ENCODE measurements at places on chromosomes 2 and 18. TPM values are rescaled to one million over a fixed set of nuclear protein-coding genes. Genes with fewer than 3 reads are reported as not detected.

- no peaks in the 10 kb centered on the region for H3K36me3 ChIP-seq
- H3K27me3 ChIP-seq = peaks cover 4% of the 10 kb centered on the region
- peak; percentile 68 for DNase-seq
- H3K27ac ChIP-seq = no peak overlapping the region
- no peak overlapping the region for H3K4me3 ChIP-seq
Measured at GRCh38 chr18:47953471-47953931, 23.0 kb upstream of the SMAD2 start.

DNA sequence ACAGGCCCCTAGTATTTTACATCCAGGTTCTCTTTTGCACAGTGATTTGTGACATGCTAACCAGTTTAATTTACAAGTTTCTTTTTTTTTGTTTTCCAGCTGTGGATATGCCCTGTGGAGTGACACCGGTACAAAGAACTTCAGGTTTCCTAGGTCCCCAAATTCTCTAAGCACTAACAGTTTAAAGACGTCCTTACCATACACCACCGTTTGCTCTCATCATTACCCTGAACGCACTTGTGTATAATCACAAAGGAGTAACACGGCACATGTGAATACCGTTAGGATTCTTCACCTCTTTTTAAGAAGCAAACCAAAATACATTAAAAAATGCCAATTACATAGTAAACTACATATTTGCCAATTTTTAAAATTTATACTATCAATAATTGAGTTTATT lies 853 bp downstream of the LANCL1 start:
- no peak overlapping the region for H3K27ac ChIP-seq
- peak overlapping the region; percentile 72 for H3K4me3 ChIP-seq
- no peaks in the 10 kb centered on the region for H3K27me3 ChIP-seq
- no peak for DNase-seq

DNA sequence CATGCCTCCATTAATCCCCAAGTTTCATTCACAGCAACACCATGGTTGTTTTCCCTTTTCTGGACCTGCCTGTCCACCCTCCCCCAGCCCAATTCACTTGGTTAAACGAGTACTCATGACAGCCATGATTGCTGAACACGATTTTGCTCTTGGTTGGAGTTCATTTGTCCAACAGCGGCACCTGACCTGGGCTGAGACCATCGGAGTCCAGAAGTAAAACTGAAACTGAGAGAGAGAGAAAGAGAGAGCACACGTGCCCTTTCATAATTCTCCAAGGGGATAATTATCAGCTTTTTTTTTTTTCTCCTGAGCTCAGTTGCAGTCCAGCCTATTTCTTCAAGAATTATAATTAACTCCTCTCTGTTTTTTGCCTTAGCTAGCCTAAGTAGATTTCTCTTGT lies 13.7 kb upstream of the KIF5C start:
- no peak overlapping the region for H3K4me3 ChIP-seq
- H3K36me3 ChIP-seq = no peaks in the 10 kb centered on the region
- H3K4me1 ChIP-seq = no peaks in the 10 kb centered on the region
- no peaks in the 10 kb centered on the region for H3K27me3 ChIP-seq
- no peak overlapping the region for H3K27ac ChIP-seq
- no peak for DNase-seq

COBLL1 gene
- 18.6 TPM for total RNA-seq

LCT gene
- not detected for total RNA-seq

- DNase-seq = no peak
- no peak overlapping the region for H3K4me3 ChIP-seq
- H3K4me1 ChIP-seq = peaks cover 6% of the 10 kb centered on the region
- H3K36me3 ChIP-seq = no peaks in the 10 kb centered on the region
- no peak overlapping the region for H3K27ac ChIP-seq
- no peaks in the 10 kb centered on the region for H3K27me3 ChIP-seq
Measured at GRCh38 chr2:88176352-88176984, 6.3 kb downstream of the THNSL2 start.

DNA sequence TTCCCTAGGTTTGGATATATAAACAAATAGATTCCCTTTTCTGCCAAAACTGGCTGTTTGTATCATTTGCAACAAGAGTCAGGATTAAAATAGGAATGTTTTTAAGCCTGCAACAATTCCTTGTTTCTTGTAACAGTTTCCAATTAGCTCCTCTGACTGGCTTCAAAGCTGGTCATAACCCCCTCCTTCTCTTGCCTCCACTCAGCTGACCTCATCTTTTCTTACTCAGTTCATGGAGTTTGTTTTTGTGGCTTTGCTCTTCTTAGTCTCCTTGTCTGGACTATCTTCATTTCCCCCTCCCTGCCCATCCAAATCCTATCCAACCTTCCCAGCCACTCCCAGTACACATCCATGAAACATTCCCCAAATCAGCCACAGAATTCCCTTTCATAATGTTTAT lies 14.3 kb upstream of the RAPH1 start:
- peak; percentile 20 for DNase-seq
- no peak overlapping the region for H3K4me3 ChIP-seq
- H3K27me3 ChIP-seq = no peaks in the 10 kb centered on the region

- no peaks in the 10 kb centered on the region for H3K36me3 ChIP-seq
- H3K4me3 ChIP-seq = no peak overlapping the region
- DNase-seq = no peak
- no peaks in the 10 kb centered on the region for H3K27me3 ChIP-seq
- no peaks in the 10 kb centered on the region for H3K4me1 ChIP-seq
Measured at GRCh38 chr2:211086049-211086448, 529.6 kb downstream of the CPS1 start.

DNA sequence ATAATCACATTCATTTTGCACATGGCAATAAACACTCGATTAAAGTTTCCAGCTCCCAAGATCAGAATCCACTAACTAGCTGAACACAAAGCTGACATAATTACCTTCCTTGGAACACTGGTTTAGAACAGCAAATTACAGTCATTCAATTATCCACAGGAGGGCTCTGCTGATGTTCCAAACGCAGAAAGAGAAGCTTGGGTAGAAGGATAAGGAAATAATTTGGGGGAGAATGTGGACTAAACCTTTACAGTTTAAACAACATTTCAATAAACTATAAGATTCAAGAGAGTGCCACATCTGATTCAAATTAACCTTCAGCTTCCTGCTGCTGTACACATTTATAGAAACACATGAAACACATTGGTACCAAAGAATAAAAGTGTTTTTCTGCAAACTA lies 67.8 kb upstream of the ARL4C start:
- H3K36me3 ChIP-seq = no peaks in the 10 kb centered on the region
- no peak overlapping the region for H3K27ac ChIP-seq
- H3K4me1 ChIP-seq = peaks cover 5% of the 10 kb centered on the region
- H3K27me3 ChIP-seq = no peaks in the 10 kb centered on the region

ZNF804A gene
- 0.32 TPM for total RNA-seq

Data from astrocyte (in vitro differentiated cells and primary cell).